SHP77 (cell line): ENCODE measurements at places on chromosomes 12 and 14.

DNA sequence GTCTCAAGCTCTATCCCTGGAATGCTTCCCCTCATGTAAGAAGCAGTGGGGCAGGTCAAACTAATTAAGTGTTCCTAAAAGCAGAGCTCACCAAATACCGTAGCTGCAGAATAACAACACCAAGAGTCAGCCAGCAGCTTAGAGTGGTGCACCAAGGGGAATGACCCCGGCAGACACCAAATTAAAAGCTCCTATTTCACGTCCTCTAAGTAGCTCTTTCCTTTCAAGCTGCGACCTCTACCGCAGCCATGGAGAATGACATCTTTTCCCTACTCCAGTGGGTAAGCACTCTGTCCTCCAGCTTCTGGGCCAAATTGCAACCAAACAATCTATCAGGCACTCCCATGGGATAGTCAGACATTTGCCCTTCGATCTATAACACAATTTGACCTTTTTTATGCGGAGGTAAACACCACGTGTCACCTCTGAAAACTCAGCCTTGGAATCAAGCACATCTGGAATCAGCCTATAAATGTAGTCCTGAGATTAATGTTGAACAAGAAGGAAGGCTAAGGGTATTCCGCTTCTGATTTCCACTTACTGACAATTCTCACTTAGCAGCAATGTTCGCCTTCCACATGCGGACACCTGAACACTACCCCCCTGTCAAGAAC lies 67.6 kb upstream of the CDKN3 start:
- peak; percentile 30 for DNase-seq

- DNase-seq: no peak
Measured at GRCh38 chr14:99264691-99265450, 7.1 kb downstream of the BCL11B start.

DNA sequence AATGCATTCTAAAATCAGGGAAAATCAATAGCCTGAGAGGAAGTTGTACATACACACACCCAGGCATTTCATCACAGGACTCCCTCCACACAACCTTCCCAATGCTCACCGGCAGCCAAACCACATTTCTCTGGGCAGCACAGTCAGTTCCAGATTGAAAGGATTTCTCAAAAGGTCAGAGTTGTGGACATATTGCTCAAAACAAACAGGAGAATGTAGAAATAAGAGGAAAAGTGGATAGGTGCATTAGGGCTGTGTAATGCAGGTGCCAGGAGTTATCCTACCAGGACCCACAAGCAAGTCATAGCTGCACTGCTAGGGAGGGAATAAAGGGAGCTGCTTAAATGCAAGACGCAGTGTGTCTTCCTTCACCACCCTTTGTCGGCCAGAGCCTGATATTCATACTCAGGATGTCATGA lies 62.9 kb downstream of the GCH1 start:
- no peak for DNase-seq

DNA sequence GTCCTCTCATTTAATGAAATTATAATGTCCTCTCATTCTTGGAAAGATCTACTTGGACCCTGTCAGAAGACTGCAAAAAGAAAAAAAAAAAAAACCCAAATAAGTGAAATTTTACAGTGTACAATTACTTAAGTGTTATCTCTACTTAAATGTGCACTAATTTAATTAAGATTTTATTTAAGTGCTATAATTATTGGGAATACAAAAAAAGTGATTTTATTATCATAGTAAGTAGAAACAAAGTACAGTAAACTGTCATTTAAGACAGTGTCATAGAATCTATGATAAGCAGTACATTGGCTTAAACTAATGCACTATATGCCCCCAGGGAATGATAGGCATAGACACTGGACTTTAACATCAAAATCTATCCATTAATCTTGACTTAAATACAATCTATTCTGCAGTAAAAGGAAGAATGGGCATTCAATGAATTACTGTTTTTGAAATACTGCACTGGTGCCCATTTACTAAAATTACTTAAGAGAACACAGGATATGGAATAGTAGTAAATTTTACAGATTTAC lies 23.3 kb downstream of the INSM2 start:
- DNase-seq: no peak

DNA sequence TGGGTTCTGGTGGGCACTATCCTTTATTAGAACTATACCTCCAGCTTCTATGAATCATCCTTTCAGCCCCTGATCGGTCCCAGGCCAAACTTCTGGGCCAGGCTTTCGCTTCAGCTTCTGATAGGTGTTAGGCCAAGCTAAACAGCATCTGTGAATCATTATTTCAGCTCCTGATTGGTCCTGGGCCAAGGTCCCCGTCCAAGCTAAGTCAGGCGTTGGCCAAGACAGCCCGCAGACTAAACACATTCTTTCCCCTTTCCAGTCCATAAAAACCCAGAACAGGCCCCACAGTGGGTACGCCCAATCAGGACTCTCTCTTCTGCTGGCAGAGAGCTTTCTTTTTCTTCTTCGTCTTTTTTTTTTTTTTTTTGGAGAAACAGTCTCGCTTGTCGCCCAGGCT lies 1808.9 kb upstream of the SEL1L start:
- no peak for DNase-seq

- no peak for DNase-seq
Measured at GRCh38 chr14:24198814-24199524, 3.7 kb upstream of the TM9SF1 start.

DNA sequence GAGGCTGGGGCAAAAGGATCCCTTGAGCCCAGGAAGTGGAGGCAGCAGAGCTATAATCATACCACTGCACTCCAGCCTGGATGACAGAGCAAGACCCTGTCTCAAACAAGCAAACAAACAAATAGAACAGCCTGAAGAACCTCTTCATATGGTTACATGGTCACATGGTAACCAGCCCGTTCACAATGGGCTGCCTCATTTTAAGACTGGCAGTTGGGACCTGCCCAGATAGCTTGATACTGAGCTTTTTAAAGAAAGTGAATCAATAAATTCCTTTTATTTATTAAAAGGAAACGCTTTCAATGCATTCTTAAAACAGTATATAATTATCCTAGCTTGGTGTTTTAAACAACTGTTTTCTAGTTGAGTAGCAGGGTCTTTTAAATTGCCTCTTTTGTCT lies 10.5 kb downstream of the MLXIP start:
- no peak for DNase-seq

DNA sequence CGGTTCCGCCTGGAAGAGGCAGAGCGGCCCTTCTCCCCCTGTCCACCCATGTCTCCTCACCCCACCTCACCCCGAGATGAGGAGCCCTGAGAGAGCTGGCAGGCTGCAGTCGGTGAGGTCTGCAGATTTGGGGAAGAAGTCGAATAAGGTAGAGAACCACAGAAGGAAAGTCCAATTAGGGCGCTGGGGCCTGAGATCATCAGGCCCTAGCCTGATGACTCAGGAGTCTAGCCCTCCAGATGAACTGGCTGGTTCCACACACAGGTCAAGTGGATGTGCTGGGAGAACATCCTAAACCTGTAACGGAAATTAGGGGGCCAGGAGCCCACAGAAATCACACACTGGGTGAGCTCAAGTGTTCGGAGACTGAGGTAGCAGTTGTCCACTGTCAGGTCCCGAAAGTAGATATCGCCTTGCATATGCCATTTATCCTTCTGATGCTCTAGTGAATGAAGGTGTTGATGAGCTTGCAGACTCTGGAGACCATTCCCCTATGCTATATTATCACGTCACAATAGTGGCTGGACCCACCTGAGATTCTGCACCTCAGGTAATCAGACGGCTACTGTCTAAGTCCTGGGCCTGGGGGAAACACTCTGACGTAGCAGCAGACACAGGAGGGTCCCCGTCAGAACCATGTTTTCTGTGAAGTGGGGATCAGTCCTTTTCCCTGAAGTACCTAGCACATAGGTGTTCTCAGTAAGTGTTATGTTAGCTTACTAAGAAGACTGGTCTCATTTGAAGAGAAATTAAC lies 886 bp upstream of the METTL17 start:
- no peak for DNase-seq

GRCh38 chr14:33081259-33081658 lies 142.6 kb downstream of the NPAS3 start:
- DNase-seq: peak; percentile 67

DNA sequence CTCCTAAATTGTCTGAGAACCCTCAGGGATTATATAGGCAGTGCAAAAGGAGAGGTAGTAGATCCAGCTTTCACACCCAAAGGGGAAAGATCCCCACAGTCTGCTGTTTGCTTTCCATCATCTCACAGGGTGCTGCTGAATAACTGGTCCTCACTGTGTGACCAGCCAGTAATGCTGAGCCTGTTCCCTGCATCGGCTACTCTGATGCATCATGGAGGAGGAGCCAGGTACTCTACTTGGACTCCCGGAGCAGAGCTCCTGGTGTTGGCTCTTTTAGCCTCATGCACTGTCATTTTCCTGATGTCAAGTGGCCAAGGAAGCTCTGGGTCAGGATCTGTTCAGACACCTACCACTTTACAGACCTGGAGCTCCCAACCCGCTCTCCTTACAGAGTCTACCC lies 127.4 kb upstream of the ATF1 start:
- no peak for DNase-seq

DNA sequence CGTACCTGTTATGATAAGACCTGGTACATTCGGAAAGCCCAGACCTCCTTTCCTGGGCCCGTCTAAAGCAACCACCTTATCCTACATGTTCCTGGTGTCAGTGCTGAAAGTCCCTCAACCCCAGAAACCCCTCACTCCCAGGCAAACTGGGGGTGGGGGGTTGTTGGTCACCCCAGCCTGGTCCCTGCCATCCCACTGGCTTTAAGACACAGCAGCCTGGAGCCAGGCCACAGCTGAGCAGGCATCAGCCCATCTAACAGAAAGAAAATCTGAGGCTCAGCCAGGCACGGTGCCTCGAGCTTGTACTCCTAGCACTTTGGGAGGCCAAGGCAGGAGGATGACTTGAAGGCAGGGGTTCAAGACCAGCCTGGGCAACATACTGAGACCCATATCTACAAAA lies 4.5 kb downstream of the SELPLG start:
- no peak for DNase-seq

- peak; percentile 68 for DNase-seq
Measured at GRCh38 chr12:47758834-47759690, at the start of gene RAPGEF3. RAPGEF3 (minus strand) TSS chr12:47758880; CDS start chr12:47758556, 324 bp downstream.

GRCh38 chr14:94515856-94516255 lies 6.6 kb upstream of the SERPINA12 start:
- DNase-seq: no peak

DNA sequence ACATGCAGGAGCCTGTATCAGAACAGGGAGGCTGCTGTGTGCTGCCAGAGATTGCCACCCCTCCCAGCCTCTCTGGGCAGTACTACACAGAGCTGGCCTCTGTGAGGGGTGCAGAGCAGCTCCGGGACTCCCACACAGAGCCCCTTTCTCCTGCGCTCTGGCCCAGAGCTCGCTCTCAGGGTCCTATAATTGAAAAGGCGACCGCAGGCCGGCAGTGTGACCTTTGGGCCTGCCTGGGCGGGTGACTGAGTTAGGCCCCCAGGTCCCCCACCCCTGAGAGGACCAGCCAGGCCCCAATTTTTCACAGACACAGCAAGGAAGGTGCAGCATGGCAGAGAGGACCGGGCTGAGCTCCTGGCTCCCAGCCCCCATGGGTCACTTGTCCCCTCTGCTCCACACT lies 136.4 kb downstream of the ZFP36L1 start:
- DNase-seq: no peak

DNA sequence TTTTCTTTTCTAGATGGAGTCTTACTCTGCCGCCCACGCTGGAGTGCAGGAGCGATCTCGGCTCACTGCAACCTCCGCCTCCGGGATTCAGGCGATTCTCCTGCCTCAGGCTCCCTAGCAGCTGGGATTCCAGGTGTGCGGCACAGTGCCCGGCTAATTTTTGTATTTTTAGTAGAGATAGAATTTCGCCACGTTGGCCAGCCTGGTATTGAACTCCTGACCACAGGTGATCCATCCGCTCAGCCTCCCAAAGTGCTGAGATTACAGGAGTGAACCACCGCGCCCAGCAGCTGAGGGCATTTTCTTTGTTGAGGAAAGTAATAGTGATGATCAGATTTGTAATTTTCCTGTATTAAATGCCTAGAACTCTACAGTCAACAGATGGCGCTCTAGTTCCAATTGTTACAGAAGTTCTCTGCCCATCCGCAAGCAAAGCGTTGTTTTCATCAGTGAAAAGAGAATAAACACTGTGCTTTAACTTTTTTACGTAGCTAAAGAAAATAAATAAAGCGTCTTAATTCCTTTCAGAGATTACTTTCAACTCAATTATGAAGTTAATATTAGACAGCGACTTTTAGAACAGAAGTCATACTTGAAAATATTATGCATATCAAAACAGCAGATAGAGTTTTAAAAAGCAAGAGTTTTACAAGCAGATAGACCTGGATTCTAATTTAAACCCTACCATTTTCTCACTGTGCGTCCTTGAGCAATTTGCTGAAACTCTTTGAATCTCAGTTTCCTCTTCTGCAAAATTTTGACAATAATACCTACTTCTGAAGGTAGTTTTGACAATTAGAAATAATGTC lies 335.1 kb downstream of the DUSP6 start:
- peak; percentile 78 for DNase-seq

- no peak for DNase-seq
Measured at GRCh38 chr12:110677982-110678381, 10.9 kb downstream of the HVCN1 start.

- DNase-seq: no peak
Measured at GRCh38 chr12:10179776-10180181, 947 bp downstream of the TMEM52B start.

DNA sequence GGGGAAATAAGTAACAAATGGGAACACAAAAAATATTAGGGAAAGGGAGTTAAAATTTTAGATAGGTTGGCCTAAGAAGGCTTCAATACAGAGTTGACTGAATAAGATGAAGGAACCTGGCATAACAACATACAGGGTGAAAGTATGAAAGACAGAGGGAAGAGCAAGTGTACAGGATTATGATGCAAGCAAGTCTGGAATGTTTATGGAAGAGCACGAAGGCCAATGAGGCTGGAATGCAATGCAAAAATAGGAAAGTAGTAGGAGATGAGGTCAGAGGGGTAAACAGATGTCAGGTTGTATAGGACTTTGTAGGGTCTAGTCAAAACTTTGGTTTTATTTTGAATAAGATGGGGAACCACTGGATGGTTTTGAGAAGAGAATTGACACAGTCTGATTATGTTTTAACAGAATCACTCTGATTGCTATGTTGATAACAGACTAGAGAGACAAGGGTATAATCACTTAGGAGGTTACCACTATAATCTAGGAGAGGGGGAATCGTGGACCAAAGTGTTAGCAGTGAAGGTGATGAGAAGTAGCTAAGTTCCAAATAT lies 96.8 kb downstream of the OSBPL8 start:
- DNase-seq: no peak

DNA sequence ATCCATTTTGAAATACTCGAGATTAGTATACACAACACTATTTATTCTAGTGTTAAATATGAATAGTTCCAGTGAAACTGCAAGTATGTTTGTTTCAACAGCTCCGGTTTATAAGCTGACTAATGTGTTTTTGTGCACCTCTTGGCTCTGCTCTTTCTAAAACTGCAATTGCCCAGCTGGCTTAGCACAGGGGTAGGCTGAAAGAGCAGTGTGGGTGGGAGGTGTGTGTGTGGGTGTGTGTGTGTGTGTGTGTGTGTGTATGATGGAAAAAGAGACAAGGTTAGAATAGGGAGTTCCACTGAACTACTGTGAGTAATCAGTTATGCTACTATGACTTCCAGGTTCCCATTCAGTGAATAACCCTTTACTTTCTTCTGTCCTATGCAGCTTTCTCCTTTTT lies 37.8 kb upstream of the DDHD1 start:
- DNase-seq: no peak

GRCh38 chr14:73124180-73124894 lies 12.0 kb upstream of the PSEN1 start:
- DNase-seq: no peak

GRCh38 chr12:131862600-131862993 lies 31.8 kb upstream of the ULK1 start:
- no peak for DNase-seq
